ENCODE measurements at places on chromosomes 2 and 18.

DNA sequence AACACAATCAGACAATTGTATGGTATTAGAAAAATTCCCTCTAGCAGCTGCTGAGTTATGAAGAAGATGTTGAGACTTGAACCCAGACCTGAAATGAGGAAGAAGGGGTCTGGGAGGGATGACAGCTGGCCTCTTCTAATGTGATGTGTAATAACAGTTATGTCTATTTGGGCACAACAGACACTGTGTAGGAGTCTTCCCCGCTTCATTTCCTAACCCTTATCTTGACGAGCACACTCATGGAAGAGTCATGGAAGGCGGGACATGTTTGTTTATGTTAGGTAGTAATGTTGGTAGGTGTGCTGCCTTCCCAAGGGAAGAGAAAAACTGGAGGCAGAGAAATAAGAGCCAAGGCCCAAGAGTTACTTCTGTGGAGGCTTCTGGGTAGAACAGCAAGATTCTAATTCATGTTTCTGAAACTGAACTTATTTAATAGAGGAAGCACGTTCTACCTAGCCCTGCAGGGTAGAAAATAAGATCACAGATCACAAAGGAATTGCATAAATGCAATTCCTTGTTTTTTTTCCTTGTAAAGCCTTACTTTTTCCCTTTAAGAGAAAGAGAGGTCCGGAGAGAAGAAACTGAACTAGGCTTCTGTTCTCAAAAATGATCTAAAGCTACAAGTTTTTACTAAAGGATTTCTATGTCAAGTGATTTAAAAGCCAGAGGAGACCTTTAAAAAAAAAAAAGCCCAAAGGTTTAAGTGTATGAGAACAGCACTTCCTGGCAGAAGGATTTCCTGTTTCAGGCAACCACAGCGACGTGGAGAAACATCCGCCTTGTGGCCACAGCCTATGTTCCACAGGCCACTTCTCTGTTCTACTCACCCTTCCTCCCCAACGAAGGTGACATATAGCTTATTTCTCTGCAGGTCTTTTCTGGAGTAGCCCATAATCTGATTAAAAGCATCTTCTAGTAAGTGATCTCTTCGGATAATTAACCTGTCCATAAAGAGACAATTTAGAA lies 68.5 kb upstream of the STK17B start:
- DNase-seq, result peak; percentile 64

DNA sequence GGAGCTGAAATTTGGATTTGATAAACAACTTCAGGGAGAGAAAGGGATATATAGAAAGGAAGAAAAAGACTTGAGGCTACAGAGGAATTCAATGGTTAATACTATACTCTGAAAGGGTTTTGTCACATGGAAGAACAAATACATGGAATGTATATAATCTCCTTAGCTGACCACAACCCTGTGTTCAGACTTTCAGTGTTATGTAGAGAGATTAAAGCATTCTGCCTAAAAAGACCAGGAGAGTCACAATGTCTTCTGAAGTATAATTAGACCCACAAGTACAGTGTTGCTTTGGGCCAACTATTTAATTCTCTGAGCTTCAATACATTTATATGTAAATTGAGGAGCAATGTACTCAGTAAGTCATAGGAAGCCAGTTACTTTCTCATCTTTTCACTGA lies 123.8 kb upstream of the FSHR start:
- no peak for DNase-seq

DNA sequence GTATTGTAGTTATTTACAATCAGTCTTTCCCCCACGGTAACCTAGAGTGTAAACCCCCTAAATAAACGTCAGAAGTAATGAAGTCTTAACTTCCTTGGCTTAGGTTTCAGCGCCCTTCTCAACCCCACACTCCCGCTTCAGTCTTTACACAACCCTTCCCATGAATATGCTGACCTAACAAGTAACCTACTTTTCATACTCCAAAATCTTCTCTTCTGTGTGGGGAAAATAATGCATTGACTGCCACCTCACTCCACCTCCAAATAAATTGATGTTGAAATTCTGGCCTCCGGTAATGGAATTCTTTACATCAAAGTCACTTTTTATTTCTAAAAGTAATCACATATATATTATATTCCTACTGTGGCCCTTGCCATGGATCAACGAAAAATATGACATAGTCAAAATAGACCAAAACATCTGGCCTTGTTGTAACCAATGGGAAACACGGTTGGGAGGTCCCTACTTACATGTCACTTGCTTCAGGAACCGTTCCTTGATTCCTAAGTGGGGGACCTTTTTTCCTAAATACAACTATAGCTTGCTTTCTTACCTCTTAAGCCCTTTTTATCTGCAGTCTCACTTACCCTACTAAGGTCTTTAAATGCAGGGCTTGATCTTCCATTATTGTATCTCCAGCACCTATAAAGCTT lies 961 bp downstream of the GEN1 start:
- DNase-seq, result no peak

DNA sequence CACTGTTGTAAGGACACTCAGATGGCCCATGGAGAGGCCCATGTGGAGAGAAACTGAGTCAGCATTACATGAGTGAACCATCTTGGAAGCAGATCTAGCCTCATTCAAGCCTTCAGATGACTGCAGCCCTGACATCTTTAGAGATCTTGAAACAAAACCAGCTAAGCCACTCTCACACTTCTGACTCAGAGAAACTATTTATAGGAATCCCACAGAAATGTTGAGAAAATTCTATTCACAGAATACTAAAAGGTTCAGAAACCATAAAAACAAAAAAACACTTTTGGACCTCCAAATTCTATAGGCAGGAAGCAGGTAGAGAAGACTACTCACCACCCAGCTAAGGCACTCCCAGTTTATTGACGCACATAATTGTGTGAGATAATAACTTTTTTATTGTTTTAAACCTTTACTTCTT lies 8.7 kb downstream of the TMEM169 start:
- no peak for DNase-seq

DNA sequence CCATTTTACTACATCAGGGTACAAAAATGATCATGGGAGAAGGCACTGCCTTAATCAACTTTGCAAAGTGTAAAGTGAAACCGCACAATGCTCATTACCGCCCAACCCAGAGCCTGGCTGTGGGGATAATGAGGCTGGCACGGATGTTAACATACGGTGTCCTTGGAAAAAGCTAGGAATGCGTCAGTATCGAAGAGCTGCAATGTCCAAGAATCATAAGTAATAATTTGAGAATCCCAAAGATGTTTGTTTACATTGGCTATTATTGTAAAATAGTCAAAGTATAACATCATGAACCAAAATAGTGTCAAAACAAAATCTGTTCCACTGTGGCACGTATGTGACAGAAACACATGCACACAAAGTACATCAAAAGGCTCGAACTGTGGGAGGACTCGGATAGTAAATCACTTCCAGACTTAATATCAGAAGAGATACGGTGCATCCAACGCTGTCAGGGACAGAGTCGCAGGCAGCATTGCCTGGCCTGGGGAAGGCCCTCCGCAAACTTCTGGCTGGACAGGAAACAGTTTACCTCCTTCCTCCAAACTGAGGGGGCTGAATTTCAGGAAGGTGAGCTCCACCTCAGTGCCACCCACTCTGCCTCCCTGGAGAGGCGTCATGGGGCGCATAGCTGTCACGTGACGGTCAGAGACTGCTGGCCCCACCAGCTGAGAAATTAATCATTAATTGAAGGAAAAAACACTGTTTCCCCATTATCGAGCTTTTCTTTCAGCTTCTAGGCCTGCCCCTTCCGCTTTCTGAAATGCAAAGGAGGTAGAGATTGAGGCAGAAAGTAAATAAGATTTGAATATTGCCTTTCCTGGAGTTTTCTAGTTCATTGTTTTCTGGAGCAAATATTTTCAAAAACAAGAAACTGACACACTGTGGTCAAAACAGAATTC lies 1.8 kb upstream of the ID2 start:
- DNase-seq, result peak; percentile 24

DNA sequence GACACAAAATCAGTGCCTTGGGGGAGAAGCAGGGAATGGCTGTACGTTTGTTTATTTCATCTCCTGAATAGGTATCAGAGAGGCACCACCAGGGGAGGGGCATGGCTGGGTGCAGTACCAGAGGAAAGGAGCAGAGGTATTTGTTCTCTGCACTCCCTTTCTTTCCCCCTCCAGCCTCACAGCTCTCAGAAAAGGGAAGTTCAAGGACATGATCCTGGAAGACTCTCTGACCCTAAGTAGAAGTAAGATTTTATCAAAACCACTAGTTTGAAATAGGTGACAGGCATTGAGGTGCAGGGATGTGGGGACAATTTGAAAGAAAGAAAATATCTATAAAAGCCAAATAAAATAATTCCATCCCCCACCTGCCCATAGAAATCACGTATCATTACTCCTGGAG lies 136.5 kb downstream of the LRRTM1 start:
- DNase-seq, result no peak

GRCh38 chr2:80364524-80365212 lies 60.1 kb upstream of the LRRTM1 start:
- no peak for DNase-seq

GRCh38 chr2:240287011-240287410 lies 146.6 kb upstream of the OTOS start:
- DNase-seq, result no peak

- DNase-seq, result no peak
These were observed 421.5 kb upstream of the MEIS1 start for GRCh38 chr2:66013456-66013855.

DNA sequence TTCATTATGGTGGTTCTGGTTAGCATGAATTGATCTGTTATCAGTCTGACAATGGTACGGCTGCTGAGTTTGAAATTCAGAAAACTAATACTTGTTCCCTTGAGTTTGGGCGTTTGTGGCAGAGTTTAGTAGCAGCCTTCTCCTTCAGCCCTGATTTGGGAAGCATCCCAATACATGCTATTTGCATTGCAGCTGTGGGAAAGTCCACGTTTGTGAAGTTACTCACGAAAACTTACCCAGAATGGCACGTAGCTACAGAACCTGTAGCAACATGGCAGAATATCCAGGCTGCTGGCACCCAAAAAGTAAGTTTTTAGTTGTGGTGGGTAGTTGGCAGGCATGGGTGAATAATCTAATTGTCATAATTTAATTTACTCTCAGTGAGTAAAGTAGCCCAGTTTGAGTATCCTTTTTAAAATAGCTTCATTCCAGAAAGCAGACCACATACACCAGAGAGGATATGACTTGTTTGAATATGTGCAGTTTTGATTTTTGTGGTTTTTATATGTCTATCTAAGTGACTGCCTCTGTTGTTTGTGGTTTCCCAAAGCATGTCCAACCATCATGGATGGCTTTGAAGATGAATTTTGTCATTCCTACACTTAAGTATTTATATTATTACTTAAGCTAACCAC lies 12.2 kb downstream of the DGUOK start:
- DNase-seq, result no peak

- no peak for DNase-seq
These were observed 32.8 kb downstream of the RFX8 start for GRCh38 chr2:101442042-101442666.

DNA sequence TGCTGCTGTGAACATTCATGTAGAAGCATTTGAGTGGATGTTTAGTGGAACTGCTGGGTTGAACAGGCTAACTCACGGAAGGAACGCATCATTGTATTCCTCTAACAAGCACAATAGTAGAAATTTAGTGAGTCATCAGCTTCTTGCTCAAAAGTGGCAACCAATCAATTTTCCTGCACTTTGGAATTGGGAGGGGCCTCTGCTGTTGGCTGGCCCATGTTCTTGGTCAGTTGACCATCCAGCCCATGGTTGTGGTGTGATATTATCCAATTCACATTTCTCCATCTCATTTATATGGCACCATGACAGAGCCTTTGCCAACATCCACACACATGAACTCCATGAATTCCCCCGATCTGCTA lies 95.0 kb downstream of the TNFRSF11A start:
- DNase-seq, result no peak

- DNase-seq, result no peak
These were observed 23.6 kb downstream of the ZBTB7C start for GRCh38 chr18:48385596-48385995.

GRCh38 chr2:134366359-134366758 lies 112.5 kb downstream of the MGAT5 start:
- DNase-seq, result no peak

- no peak for DNase-seq
These were observed 94.5 kb upstream of the UPP2 start for GRCh38 chr2:158006961-158007719.

- no peak for DNase-seq
These were observed 41.3 kb downstream of the PSMG2 start for GRCh38 chr18:12744103-12744502.

DNA sequence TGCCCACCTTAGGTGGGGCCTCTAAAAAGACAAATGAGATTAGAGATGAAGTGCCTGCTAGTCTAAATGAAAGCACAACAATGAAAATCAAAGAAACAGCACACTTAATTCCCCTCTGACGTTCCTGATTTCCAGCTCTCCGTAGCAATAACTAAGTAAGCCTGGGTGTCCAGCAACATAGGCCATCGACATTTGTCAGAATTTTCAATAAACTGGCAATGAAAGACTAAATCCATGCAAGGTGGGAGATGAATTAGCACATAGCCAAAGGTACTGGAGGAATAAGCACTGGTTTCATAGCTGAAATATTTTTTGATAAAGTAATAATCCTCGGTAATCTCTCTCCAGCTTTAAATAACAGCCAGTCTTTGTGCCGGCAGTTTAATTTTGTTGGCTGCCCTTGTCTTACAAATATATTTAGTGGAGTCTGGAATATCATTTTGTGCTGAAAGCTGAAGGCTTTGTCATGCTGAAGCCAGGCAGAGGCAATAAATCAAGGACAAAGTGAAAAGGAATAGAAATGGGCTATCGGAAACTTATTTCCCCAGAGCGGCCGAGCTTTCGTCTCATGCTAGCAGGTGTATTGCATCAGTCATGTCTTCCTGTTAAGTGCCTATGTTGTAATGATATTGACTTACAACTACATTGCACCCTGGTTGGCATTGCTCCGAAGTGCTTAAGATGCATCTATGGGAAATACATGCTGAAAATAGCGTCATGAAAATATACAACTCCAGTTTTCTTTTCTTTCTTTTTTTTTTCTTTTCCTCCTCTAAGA lies 790.1 kb downstream of the CNTNAP5 start:
- no peak for DNase-seq

DNA sequence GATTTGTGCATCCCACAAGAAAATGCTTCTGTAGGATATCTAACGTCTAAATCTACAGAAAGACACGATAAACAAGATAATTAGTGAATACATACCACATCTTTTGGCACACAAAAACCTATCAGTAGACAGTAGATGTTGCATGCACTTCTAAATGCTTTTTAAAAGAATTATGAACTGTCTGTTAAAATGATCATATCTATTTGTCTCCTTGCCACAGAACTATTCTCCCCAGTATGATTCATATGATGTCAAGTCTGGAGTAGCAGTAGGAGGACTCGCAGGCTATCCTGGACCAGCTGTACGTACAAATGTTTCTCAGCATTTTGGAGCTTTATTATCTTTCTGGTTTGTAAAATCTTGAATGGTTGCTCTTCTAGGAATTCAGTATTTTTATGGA lies 12.7 kb downstream of the COL3A1 start:
- no peak for DNase-seq

DNA sequence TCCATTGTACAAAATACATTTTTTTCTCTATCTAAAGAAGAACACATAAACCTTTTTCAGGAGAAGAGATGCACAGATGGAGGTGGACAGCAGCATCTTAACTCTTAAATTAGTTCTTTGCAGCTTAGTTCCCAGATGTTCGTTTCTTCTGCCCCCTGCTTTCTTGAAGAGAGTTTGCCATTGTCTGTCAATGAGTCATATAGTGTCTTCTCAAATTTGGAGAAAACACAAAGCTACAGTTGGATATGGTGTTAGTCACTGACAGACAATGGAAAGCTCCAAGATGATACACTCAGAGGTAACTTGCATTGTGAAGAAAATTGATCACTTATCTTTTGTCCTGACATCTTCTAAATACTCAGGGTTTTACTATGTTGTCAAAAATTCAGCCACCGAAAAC lies 48.8 kb upstream of the TMEFF2 start:
- no peak for DNase-seq

- no peak for DNase-seq
These were observed 62.8 kb downstream of the SMIM21 start for GRCh38 chr18:75364512-75365253.

Data from CD4-positive, alpha-beta T cell (primary cell).